ENCODE measurements at places on chromosomes 3 and 15.
A peak's percentile ranks its signal among the peaks of the same experiment; 100 is the strongest.

GRCh38 chr3:72890166-72890925 is 2.5 kb downstream of the GXYLT2 start:
- DNase-seq: no peak

- no peak for DNase-seq
Measured at GRCh38 chr15:42688301-42688700, 48.6 kb downstream of the CDAN1 start.

DNA sequence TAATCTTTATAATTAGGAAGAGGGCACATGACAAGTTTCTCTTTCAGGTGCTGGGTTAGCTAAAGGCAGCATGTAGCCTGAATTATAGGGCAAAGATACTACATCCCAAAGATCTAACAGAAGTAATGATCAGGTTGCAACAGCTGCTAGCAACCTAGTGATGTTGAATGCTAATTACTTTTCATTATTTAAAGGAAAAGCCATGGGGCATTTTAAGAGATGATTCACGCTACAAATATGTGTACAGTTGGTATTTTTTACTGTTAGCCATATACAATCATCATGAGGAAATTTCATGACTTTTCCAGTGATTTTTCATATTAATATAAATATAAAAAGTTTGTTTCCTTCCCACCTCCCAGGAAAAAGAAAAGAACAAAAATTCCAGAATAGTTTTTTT is 43.0 kb downstream of the NEK10 start:
- no peak for DNase-seq

DNA sequence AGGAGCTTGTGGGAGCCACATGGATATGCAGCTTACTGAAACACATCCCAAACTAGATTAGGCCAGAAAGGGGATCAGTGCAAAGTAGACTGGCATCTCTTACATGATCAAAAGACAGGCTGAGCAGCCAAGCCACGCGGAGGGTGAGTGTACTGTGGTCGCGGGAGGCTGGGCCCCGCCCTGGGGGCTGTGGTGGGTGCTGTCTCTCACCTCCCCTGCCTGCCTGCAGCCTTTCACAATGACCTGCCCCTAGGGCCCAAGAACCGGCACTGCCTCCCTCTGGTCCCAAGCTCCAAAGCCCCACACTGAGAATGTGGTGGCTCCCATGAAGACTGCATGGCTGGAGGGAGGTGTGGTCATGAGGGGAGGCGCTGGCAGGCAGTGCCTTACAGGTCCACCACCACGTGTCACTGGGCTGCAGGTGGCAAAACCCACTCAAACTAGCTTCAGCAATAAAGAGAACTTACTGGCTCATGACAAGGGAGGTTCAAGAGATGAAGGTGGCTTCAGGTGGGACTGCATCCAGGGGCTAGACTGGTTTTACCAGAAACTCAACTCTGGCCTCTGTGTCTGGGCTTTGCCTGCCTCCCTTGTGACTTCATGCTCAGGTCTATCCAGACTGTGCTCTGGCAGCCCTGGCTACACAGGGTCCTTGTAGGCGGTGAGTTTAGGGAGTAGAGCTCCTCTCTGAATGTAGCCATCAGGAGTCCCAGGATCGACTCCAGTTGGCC is 27.4 kb upstream of the PLXND1 start:
- DNase-seq: no peak

DNA sequence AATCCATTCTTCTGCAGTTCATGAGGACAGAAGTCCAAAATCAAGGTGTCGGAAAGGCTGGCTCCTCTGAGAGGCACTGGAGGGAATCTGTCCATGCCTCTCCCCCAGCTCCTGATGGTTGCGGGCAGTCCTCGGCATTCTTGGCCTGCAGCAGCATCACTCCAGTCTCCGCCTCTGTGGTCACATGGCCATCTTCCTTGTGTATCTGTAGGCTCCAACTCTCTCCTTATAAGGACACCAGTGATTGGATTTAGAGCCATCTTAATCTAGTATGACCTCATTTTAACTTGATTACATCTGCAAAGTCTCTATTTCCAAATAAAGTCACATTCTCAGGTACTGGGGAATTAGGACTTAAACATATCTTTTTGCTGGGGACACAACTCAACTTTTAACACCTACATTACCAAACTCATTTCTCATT is 56.0 kb upstream of the FLNB start:
- no peak for DNase-seq

DNA sequence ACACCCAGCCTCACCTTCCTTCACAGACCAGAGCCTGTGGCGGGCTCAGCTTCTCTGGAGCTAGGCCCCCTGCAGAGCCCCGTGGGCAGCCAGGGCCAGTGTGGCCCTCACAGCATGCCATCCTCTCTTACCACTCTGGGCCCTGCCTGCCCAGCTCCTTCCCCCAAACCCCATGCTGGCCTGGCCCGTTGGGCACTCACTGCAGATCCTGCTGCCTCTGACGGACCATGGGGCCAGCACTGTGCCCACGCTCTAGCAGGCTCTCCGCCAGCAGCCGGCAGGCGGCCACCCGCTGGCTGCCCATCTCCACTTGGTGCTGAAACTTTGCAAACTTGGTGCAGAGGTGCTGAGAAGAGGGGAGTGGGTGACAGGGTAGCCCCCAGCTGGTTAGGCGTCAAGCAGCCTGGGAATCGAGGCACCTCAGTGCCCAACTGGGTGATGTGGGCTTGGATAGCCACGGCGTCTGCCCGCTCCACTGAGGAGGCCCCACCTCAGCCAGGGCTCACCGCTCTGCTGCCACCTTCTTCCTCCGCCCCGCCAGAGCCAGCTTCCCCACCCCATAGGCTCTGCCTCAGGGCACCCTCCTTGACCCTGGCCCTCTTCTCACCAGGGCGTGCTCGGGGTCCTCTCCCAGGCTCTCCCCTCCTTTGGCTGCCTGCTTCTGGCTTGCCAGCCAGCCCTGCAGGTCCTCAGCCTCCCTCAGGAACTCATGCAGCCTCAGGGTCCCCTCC is 22.5 kb downstream of the SPTBN5 start:
- no peak for DNase-seq

- DNase-seq: peak; percentile 60
Measured at GRCh38 chr15:68186671-68187397, 18.3 kb downstream of the CALML4 start.

GRCh38 chr15:40239693-40240618 is 1.1 kb downstream of the PAK6 start:
- DNase-seq: no peak

DNA sequence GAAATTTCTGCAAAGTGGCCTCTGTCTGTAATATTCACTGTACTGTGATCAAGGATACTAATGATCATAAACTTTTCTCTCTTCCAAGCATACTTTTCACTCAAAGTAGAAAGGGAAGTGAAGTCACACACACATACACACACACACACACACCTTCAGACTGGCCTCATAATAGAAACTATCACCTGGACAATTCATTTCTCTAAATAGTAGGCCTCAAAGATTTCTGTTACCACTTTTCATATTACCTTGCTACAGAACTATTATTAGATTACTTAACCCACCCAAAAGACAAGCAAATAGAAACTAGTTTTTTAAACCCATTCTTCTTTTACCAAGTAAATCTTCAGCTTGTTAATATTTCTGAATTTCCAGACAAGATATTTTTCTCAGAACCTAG is 12.2 kb downstream of the CPB1 start:
- no peak for DNase-seq

GRCh38 chr3:21839176-21839575 is 88.2 kb upstream of the ZNF385D start:
- peak; percentile 76 for DNase-seq

GRCh38 chr15:50166216-50166615 is 15.8 kb upstream of the SLC27A2 start:
- DNase-seq: no peak

DNA sequence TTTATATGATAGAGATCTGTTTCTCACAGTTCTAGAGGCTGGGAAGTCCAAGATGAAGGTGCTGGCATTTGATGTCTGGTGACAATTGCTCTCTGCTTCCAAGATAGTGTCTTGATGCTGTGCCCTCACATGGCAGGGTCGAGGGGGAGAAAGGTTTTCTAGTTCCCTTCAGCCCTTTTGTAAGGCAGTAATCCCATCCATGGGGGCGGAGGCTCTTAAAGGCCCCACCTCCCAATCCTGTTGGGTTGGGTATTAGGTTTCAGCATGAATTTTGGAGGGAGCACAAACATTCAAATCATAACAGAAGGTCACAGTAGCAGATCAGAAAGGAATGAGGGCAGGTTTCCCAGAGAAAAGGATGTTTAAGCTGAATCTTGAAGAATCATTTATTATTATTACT is 601.7 kb upstream of the ZNF717 start:
- no peak for DNase-seq

DNA sequence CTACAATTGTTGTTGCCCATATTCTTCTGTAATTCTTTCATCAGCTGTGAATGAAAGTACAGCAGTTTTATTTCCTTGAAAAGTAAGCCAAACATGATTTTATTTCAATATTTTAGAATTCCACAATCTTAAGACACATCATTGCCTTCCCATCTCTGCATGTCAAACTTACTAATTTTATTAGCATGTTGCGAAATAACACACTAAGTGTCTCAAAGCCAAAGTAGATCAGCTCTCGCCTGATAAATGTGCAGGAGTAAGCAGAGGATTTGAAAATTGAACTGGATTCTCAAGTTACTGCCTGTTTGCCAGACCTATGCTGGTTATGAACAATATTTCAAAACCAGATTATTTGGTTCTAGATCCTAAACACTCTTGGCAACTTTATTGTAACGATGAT is 25.7 kb downstream of the TGFBR2 start:
- DNase-seq: no peak

GRCh38 chr3:123158899-123159390 is 42.8 kb upstream of the SEC22A start:
- no peak for DNase-seq

DNA sequence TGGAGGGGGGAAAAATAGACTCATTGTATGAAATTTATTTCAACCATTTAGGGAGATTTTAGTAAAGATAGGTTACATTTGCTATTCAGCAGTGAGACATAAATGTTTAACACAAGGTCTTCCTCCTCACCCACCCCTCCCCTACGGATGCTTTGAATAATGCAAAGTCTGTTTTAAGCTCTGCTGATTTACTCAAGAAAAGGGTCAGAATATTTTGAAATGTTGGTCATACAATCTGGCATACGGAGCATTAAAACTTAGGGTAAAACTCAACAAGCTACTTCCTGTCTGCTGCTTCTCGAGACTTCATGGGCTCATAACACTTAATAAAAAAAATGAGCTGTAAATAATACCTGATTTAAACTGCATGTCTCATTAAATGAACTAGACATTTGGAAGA is 156.3 kb downstream of the WNT5A start:
- DNase-seq: no peak

GRCh38 chr15:34815836-34816235 is 20.5 kb upstream of the ACTC1 start:
- no peak for DNase-seq

DNA sequence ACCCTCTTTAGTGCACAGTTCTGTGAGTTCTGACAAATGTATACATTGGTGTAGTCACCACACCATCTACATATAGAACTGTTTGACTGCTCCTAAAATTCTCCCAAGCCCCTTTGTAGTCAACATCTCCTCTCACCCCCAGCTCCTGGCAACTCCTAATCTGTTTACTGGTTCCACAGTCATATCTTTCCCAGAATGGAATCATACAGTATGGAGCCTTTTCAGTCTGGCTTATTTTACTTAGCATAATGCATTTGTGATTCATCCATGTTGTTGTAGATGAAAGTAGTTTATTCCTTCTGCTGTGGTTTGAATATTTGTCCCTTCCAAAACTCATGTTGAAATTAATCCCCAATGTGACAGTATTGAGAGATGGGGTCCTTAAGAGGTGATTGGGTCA is 41.6 kb upstream of the CCDC174 start:
- DNase-seq: no peak

DNA sequence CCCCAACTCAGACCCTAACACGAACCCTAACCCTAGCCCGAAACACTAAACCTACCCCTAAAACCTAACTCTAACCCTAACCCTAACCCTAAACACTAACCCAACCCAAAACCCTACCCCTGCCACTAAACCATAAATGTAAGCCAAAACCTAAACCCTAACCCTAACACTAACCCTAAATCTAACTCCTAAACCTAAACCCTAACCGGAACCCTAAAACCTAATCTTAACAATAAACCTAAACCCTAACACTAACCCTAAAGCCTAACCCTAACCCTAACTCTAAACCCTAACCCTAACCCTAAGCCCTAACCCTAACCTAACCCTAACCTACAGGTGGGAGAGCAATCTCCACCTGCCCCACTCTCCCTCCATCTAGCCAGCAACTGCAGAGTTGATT is 152.3 kb downstream of the OR4M2 start:
- DNase-seq: no peak

- no peak for DNase-seq
Measured at GRCh38 chr3:48473617-48473952, 27.0 kb downstream of the ATRIP start.

- DNase-seq: no peak
Measured at GRCh38 chr3:48463703-48464102, 17.2 kb downstream of the ATRIP start.

DNA sequence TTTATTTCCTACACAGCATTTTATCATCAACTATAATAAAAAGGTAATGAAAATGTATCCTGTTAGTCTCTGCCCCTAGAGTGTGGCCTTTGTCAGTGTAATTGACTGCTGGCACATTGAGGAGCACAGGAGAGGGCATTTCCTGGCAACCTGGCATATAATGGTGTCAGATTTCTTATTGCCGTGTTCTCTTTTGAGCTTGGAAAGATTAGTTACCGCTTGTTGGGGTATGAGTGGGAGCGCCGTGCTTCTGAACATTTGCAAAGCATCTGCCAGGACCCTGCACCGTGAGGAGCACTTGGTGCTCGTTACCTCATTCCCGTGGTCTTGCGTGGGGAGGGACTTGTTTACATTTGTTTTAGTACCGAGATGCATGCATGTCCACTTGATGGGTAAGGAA is 124.4 kb downstream of the PTPRG start:
- DNase-seq: no peak

DNA sequence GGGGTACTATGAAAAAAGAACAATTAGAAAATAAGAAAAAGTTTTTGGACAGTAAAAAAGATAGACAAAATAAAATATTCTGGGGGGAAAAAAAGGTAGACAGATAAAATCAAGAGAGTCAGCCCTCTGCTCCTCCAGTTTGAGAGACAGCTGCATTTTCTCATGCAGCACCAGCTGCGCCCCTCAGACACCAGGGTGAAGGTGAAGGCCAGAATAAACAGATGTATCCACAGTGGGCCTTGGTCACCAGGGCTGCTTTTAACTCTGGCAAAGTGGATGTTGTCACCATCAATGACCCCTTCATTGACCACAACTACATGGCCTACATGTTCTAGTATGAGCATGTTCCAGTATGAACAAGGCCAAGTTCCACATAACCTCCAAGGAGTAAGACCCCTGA is 13.9 kb upstream of the RNF7 start:
- no peak for DNase-seq

- DNase-seq: no peak
Measured at GRCh38 chr3:18199757-18200156, 225.4 kb downstream of the SATB1 start.

Measured in stromal cell of bone marrow (primary cell).